Neural crest cell (in vitro differentiated cells): ENCODE measurements at places on chromosomes 1 and 21.

DNA sequence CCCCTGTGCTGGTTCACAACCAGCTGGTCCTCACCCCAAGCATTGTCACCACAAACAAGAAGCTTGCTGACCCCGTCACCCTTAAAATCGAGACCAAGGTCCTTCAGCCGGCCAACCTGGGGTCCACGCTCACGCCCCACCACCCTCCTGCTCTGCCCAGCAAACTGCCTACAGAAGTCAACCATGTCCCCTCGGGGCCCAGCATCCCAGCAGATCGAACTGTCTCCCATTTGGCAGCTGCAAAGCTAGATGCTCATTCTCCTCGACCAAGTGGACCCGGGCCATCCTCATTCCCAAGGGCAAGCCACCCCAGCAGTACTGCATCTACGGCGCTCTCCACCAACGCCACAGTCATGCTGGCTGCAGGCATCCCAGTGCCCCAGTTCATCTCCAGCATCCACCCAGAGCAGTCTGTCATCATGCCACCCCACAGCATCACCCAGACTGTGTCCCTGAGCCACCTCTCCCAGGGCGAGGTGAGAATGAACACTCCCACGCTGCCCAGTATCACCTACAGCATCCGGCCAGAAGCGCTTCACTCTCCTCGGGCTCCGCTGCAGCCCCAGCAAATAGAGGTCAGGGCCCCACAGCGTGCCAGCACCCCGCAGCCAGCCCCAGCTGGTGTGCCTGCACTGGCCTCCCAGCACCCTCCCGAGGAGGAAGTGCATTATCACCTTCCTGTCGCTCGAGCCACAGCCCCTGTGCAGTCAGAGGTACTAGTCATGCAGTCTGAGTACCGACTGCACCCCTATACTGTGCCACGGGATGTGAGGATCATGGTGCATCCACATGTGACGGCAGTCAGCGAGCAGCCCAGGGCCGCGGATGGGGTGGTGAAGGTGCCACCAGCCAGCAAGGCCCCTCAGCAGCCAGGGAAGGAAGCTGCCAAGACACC lies 40.6 kb downstream of the ZBTB17 start:
- no peak for DNase-seq

DNA sequence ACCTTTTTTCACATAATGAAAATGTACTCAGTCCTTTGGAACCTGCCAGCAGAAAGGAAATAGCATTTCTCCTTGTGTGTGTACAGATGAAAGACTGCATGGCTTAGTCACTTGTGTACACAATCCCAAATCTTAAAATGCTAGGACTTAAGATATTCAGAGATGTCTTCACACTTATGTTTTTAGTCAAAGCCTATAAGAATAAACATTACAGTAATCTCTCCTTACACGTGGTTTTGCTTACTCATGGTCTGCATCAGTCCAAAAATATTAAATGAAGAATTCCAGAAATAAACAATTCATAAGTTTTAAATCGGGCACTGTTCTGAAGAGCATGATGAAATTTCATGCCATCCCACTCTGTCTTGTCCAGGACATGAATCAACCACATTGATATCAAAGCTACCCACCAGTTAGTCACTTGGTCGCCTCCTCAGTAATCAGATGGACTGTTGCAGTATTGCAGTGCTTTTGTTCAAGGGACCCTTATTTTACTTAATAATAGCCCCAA lies 75.7 kb upstream of the RRP15 start:
- DNase-seq, result no peak

- DNase-seq, result no peak
These were observed 490.1 kb upstream of the LRRC7 start for GRCh38 chr1:69077633-69078032.

DNA sequence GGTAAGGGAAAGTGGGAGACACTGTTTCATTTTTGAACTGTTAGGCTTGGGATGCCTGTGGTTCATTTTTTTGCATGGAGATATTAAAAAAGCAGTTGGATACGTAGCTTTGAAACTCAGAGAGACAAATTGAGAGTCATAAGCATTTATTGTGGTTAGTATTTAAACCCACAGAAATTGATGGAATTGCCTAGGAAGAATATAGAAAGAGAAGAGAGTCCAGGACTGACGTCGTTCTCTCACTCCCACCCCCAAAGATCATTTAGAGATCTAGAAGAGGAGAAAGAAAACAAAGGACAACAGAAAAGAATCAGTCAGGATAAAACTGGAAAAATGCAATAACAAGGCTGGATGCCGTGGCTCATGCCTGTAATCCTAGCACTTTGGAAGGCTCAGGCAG lies 73.2 kb upstream of the BMP8A start:
- no peak for DNase-seq

DNA sequence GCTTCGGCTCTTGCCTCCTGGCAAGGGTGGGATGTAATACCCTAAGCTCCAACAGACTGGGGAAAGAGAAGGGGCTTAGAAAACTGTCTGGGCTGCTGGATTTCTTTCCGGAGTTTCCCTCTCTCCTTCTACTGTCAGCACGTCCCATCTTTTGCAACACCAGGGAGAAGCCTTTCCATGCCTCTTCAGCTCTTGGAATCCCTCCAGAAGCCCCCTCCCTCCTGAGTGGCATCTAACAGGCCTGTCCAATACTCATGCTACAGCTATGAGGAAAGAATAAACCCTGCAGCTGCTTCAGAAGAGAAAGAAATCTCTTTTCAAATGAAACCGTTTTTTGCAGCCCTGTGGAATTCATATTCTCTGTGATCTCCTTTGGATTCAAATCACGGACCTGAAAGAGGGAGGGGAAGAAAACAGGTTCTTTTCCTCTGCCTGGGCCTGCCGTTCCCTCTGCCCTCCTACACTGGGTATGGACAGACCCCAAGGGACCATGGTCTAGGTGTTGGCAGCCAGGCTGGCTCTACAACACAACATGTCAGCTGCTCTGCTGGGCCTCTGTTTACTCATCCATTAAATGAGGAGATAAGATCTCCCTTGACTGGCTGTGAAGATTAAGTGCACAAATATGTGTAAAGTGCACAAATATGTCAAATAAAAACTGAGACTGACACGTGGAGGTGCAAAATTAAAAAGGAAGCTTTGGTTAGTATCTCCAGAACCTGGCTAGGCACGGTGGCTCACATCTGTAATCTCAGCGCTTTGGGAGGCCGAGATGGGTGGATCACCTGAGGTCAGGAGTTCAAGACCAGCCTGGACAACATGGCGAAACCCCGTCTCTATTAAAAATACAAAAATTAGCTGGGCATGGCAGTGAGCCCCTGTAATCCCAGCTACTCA lies 6.0 kb upstream of the CAPN2 start:
- DNase-seq, result no peak

DNA sequence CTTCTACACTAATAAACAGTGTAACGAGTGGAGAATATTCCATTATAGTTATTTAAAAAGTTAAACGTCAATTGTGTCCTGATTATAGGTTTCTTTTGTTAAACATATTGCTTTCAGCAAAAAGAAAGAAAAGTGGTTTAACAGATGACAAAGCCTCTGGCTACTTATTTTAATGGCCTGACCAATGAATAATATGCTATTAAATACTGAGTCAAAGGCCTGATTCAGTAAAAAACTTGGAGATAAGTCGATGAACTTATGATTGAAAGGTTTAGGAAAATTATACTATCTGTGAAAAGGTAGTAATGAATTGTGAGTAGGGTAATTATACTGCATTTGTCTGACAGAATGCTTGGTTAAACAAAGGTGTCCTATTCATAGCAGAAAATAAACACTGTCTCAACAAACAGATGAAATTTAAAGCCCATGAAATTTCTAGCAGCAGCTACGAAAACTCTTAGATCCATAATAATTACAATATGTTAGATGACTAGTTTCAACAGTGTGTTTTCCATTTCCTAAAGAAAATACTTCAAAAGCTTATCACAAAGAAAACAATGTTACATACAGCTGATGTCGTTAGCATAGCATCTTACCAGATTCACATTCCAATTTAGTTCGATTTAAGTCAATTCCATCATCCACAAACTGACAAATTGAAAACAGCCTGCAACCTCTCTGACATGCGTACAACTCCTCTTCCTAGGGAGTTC lies 6.2 kb downstream of the TMEM59 start:
- no peak for DNase-seq
